H1 (cell line): ENCODE measurements at places on chromosomes 11 and 22.

DNA sequence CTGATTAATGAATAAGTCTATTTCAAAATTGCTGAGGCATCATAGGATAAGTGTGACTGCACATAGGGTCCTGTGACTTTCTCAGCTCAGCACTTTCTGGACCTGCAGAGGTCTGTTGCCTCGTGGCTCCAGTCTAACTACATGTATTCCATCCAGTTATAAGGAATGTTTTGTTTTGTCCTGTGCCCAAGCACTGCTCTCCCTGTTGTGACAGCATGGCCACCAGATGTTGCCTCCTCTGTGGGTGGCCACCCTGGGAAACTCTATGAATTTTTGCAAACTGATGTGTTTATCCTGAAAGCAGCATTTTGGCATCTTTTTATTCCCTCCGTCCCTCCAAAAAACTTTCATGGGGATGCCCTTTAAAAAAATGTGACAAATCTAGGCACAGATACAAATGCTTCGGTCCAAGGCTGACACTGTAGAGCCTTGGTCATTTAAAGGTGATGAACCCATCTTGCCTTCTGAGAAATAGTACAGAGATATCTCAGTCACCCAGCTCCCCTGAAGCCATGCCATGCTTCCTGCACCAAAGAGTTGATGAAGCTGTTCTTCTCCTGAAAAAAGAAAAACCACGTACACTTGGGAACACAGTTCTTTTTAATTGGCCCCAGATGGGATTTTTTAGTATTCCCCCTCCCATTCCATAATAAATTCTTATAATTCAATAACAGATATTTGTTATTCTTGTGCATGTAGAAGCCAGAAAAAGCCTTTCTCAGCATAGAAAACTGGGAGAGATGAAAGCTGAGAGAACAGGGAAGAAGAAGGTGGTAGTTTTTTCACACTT is 72.6 kb downstream of the CCDC34 start:
- DNase-seq = no peak

DNA sequence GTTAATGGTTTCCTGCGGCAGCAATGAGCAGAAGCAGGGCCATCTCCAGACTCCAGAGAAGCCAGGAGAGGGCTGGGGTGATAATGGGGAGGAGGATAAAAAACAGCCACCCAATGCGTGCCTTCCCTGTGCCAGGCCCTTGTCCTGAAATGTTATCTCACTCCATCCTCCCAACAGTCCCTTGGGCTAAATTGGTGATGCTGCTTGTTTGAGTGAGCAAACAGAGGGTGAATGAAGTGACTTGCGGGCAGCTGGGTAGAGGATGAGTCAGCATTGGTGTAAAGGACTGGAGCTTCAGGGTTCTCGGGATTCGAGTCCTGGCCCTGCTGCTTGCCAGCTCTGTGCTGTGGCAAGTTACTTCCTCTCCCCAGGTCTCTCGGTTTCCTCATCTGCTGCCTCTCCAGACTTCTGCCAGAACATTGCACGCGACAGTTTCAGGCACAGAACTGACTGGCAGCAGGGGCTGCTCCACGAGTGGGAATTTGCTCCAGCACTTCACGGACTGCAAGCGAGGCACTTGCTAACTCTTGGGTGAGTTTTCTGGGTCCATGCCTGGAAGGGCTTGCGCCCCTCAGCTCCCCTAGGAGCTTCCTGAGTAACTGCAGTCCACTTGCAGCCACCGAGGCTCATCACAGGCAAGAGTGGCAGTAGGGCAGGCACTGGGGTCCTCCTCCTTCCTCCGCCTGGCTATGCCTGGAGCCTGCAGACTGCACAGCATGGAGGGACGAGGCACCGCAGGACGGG is at the start of gene P2RY6:
P2RY6 (plus strand) TSS at position 403 of the 744 bp plus-strand sequence. CDS start 24,181 bp downstream, outside the sequence.
- DNase-seq = no peak

GRCh38 chr11:126476266-126476924 is 120.9 kb downstream of the ST3GAL4 start:
- no peak for DNase-seq

DNA sequence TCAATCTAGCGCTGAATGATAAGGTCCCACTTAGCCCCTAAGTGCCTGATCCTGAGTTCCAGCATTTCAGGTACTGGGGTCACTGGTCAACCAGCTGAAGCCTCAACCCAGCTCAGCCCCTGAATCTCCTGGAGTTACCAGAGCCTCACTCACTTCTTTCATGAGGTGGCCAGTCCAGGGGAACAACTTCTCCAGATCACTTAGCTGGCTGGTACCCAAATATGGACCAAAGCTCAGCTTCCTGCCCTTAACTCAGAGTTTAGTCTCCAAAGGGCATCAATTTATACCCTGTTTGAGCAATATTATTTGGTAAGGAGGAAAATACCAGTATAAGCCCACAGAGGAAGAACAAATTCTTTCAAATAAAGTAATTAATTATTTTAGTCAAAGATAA is 105.6 kb downstream of the SLC1A2 start:
- no peak for DNase-seq

DNA sequence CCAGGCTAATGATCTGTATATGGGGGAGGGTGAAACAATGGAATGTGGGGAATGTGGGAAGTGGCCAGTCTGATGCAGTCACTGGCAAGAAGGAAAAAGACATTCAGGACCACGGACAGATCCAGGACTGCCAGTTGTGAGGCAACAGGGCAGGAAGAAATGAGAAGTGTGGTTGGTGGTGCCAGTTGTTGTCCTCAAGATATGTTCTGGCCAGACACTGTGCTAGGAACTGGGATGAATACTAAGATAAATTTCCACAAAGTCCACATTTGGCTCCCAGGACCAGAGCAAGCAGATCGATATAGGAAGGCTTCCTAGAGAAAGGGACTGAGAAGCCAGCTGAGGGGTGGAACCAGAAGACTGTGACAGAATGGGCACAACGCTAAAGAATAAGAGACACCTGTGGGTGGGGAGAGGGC is 6.8 kb upstream of the TPBGL start:
- peak; percentile 72 for DNase-seq
